ENCODE measurements at places on chromosomes 16 and 17. TPM values are rescaled to one million over a fixed set of nuclear protein-coding genes. Genes with fewer than 3 reads are reported as not detected.

DNA sequence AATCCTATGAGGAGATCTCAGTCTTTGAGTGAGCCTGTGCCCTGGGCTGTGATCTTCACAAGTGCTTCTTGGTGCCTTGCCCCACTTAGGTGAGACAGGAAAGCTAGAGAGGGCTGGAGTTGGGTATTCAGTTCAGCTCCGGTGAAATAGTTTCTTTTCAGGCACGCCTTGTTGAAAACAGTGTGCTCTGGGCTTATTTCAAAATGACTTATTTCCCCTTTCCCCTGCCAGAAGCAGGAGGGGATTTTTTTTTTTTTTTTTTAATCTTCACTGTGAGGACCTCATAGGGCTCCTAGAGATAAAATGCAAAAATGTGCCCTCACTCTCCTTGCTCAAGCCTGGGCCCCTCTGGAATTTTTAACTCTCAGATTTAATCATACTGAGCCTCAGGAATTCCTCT lies 27.2 kb downstream of the MOSMO start:
- no peak for DNase-seq

Gene TBC1D26
- total RNA-seq, result not detected

- no peak for DNase-seq
Measured at GRCh38 chr17:64443086-64443760, 5.7 kb upstream of the MILR1 start.

- no peak for DNase-seq
Measured at GRCh38 chr17:1470071-1470754, 14.2 kb upstream of the CRK start.

- DNase-seq, result no peak
Measured at GRCh38 chr17:77580531-77581270, 377.8 kb upstream of the TNRC6C start.
